ENCODE measurements at places on chromosomes 13 and 19.

DNA sequence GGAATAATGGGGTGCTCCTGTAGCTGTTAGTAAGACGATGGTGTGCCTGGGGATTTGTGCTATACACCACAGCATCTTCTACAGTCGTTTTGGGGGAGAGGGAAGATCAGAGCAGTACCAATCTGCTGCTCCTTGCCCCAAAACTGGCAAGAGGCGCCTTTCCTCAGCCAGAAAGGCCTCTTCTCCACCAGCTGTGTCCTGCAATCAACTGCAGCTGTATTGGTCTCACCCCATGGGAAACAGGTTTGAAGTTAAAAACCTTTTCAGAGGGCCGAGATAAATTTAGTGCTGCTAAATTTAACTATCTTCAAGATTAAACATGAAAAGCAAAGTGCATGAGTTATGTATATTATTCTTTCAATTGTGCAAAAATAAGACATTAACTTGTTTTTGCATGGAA is 1.2 kb upstream of the RNASEH2B start:
- DNase-seq: no peak

DNA sequence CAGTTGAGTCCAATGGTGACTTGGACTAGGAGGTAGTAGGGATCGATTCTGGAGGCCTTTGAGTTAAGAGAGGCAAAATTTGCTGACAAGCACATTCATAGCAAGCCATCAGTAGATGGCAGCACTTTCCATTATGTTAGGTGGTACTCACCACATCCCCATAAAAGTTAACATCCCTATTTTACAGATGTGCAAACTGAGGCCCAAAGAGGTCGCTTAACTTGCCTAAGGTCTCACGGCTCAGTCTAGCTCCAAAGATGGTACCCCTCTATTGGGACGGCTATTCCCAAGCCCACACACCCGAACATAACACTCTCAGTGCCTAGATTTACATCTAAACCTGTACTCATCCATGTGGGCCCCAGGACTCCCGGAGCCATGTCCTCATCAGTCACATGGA is 21.5 kb upstream of the FOSB start:
- no peak for DNase-seq

- DNase-seq: no peak
Measured at GRCh38 chr13:96216543-96216942, 126.6 kb downstream of the HS6ST3 start.

DNA sequence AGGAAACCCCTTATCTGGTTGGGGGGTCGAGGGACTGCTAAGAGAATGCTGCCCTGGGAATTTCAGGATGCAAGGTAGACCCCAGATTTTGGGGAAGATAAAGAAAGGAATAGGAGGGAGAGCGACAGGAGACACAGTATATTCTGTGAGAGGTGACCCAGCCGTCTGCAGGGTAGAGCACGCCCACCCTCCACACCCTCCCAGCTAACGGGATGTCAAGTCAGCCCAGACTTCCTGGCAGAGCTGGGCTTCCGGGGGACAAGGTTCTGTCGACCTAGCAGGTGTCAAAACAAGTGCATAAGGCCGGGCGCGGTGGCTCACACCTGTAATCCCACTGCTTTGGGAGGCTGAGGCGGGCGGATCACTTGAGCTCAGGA is 695 bp upstream of the PRR36 start:
- DNase-seq: no peak

GRCh38 chr19:10433131-10433536 is 12.8 kb downstream of the PDE4A start:
- DNase-seq: no peak

- DNase-seq: no peak
Measured at GRCh38 chr19:15432018-15432494, 13.3 kb upstream of the AKAP8L start.

DNA sequence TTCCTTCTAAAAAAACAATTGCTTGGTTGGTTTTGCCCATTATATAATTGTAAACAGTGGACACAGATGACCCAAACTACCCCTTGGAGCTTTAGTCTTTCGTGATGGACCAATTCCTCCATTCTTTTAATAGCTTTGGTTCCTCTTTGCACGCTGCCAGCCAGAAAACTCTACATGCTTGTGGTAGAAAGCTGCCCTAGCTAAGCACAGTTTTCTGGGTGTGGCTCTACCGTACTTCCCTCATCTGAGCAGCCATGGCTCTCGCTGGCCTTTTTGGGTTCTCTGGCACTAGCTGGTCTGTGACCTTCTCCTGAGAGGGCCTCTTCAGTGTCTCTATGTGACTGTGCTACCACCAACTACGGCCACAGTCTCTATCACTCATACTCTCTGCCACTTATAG is 29.9 kb upstream of the CEBPA start:
- no peak for DNase-seq

GRCh38 chr19:3798137-3798536 is 12.0 kb upstream of the MATK start:
- DNase-seq: no peak

- no peak for DNase-seq
Measured at GRCh38 chr13:85719749-85720148, 79.5 kb downstream of the SLITRK6 start.

DNA sequence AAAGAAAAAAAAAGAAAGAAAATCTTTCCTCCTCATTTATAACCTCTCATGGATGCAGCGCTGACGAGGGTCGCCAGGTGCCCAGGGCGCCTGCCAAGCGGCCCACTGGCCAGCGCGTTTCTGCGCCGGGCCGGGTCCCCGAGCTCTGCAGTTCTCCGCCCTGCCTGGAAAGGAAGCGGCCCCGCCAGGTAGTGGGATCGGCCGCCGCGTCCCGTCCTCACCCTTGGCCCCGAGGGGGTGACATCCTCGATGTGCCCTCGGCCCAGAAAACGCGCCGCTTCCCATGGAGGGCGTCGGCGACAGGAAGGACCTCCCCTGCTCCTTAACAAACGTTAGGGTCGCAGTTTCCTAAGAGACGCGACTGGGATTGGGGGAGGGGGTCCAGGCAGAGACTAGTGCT is 56.9 kb downstream of the ZNF726 start:
- DNase-seq: no peak

DNA sequence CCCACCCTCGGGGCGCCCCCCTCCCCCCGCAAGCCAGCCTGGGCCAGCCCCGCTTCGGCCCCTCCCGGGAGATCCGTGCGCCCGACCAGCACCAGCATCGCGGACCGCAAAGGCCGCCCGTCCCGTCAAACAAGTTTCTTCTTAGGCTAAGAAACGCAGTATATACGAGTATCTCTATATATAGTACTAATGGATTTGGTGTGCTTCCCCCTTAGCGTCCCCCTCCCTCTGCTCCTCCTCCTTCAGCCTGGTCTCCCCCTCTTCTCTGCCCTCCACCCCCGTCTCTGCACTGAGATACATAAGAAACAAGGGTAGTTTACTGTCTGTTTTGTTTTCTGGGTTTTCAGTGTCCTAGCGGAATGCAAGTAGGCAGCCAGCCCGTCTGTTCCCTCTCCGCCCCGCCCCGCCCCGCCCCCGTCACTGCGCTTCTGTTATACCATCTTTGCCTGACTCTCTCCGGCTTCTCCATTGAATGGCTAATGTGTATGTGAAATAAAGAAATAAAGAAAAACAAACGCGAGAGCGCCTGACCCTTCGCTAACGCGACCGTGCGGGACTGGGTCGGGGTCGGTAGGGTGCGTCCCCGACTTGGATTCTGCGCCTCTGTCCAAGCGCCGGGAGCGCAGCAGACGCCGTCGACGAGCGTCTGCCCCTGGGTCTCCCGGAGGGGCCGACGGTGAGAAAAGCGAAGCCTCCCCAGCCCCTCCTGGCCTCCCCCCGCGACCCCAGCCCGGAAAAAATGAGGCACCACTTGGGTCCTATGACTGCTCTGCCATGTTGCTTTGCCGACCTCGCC is 4.2 kb downstream of the LYL1 start:
- DNase-seq: no peak

- peak; percentile 64 for DNase-seq
Measured at GRCh38 chr19:5091018-5091683, 122.2 kb downstream of the KDM4B start.

DNA sequence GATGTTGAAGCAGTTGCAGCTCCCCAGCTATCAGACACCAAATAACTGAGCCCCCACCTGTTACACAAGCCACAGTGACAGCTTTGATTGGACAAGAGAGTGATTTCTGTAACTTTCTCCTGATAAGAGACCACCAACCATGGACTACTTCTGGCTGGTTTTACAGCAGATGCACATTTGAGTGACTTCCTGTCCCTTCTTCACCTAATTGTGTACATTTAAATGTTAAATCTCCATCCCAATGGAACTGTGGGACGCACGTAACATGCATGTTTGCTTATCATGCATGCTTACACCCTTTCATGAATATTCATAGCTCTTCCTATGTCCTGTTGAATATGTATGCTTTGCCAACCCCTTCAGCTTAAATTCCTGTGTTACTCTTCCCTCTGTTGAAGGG is 6.0 kb upstream of the TNFSF11 start:
- DNase-seq: no peak

DNA sequence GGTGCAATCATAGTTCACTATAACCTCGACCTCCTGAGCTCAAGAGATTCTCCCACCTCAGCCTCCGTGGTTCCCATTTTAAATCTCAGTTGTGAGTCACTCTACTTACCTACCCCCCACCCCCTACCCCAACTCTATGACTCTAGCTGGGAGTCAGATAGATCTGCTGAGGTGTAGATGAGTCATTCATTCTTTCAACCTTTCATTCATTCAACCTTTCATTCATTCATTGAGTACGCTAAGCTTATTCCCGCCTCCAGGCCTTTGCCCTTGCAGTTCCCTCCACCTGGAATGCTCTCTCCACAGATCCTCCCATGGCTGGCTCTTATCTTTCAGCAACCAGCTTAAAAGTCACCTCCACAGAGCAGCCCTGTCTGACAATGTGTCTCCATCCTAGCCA is 1.1 kb upstream of the MAST1 start:
- DNase-seq: no peak

DNA sequence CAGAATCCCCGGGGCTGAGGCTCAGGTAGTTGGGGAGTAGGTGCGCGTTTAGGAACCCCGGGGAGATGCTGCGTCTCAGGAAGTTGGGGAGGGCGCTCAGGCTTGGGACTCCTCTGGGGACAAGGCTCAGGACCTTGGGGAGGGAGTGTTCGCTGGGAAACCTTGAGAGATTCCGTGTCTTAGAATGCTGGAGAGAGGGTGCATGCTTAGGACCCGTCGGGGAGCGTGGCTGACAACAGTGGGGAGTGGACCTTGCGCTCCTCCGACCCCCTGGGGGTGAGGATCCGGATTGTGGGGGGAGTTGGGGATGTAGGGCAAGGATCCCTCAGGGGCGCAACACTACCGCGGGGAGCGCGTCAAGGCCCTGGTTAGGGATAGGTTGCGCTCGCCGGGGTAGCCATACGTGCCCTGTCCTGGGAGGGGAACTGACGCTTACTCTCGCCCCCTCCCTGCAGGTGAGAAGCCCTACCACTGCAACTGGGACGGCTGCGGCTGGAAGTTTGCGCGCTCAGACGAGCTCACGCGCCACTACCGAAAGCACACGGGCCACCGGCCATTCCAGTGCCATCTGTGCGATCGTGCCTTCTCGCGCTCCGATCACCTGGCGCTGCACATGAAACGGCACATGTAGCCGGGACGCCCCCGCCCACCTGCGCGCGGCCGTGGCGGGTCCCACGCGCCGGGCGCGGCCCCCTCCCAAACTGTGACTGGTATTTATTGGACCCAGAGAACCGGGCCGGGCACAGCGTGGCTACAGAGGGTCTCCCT is 2.0 kb downstream of the KLF2 start:
- no peak for DNase-seq

DNA sequence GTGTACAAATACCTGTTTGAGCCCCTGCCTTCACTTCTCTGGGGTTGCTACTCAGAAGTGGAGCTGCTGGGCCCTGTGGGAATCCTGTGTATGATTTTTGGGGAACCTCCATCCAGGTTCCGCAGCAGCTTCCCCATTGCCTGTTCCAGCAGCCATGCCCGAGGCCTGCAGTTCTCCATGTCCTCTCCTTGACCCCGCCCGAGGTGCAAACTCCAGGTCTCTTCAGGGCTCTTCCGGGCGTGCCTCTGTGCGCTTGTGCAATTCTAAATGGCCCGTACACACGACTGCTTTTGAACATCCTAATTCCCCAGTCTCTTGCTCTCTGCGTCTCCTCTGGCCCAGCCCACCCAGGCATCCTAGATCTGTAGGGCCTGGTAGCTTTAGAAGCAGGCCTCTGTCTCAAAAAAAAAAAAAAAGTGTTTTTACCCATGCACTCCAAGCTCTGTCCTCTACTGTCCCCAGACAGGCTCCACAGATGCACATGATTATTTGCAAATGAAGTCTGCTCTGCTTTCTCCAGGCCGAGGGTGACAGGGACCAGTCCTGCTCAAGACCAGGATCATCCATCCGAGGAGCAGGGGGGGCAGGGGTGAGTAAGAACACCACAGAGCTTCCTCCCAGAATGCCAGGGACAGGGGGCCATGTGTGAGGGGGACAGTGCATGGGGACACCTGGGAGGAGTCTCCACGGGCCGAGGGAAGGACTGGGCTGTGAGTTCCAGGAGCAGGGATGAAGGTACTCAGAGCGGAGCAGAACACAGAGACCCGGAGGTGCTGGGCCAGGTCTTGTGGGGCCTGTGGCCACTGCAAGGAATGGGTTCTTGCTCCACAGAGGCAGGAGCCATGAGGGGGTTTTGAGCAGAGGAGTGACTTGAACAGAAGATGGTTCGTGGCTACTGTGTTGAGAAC is 51.7 kb downstream of the SLC7A9 start:
- DNase-seq: no peak

DNA sequence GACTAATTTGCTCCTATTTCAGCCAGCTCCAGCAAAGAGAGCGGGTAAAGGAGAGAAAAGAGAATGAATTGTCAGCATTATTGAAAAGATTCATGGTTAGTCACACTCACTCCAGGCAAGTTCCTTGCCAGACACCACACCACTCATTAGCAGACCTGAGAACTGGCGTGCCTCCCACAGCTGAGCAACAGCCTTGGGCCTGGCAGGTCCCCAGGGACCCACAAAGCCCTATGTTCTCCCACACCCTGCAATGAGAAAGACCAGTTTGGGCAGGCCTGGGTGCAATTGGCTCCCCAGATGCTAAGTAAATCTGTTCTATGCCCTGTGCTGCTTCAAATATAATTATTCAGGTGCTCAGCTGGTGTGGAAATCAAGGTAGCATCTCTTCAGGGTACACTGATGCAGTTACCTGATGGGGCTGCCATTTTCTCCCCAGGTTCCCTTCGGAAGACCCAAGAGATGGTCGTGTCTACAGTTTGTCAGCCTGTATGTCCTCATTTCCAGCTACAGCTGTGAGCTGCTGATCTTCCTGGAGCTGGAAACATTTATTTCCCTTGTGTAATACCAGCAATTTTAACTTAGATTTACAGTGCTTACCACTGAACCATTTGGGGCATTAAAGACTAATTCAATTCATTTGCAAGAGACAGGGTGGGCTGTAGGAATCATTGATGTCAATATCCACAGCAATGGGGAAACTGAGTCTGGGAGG is 405.0 kb downstream of the COG6 start:
- peak; percentile 88 for DNase-seq

- DNase-seq: no peak
Measured at GRCh38 chr13:110811008-110811720, 97.7 kb downstream of the ING1 start.

DNA sequence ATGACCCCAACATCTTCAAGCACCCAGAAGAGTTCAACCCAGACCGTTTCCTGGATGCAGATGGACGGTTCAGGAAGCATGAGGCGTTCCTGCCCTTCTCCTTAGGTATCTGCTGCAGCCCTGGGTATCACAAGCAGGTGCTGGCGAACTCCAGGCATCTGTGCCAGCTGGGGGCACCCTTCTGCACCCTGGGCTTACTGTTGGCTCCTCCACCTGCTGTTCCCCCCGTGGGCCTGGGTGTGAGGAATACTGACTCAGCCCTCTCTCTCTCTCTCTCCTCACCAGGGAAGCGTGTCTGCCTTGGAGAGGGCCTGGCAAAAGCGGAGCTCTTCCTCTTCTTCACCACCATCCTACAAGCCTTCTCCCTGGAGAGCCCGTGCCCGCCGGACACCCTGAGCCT is 13.0 kb downstream of the CYP2S1 start:
- DNase-seq: no peak

Data from retinal pigment epithelial cell (primary cell).